ENCODE measurements at places on chromosomes 6 and 20. TPM values are rescaled to one million over a fixed set of nuclear protein-coding genes. Genes with fewer than 3 reads are reported as not detected.

Gene PTK7
- total RNA-seq, result 0.94 TPM

Gene ANKEF1
- 6.9 TPM for total RNA-seq

Gene OXT
- total RNA-seq, result 1.0 TPM

Gene CCDC167
- total RNA-seq, result 43.0 TPM

Gene APCDD1L
- total RNA-seq, result not detected

Gene PPP1R18
- 254 TPM for total RNA-seq

Gene ZFP57
- not detected for total RNA-seq

Gene NEURL2
- total RNA-seq, result 2.0 TPM

Gene PRND
- not detected for total RNA-seq

Gene HLA-E
- total RNA-seq, result 935 TPM

Gene TINAG
- not detected for total RNA-seq

Gene VNN1
- total RNA-seq, result not detected

Gene TRIM40
- not detected for total RNA-seq

Gene DEFB124
- total RNA-seq, result not detected

Gene UBE2C
- 135 TPM for total RNA-seq

Gene REM1
- total RNA-seq, result not detected
